ENCODE measurements at places on chromosomes 3 and 15.

- no peak for DNase-seq
These were observed 205.0 kb upstream of the ADAMTS9 start for GRCh38 chr3:64892671-64893309.

DNA sequence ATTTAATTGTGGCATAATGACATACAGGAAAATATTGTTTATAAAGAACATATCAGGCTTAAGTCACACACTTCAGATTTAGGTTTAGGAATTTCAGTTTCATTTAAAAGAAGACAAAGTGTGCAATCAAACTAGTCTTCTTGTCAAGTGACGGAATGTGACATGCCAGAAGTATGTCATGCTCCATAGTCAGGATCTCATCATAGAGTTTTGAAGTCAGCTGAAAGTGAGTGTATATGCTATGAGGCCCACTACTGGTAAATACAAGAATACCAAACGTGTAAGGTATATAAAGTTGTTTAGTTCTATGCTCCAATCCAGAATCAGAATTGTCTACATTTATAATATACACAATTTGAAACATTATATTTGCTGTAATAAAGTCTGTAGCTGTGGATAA, 988.4 kb downstream of the TBL1XR1 start:
- no peak for DNase-seq

DNA sequence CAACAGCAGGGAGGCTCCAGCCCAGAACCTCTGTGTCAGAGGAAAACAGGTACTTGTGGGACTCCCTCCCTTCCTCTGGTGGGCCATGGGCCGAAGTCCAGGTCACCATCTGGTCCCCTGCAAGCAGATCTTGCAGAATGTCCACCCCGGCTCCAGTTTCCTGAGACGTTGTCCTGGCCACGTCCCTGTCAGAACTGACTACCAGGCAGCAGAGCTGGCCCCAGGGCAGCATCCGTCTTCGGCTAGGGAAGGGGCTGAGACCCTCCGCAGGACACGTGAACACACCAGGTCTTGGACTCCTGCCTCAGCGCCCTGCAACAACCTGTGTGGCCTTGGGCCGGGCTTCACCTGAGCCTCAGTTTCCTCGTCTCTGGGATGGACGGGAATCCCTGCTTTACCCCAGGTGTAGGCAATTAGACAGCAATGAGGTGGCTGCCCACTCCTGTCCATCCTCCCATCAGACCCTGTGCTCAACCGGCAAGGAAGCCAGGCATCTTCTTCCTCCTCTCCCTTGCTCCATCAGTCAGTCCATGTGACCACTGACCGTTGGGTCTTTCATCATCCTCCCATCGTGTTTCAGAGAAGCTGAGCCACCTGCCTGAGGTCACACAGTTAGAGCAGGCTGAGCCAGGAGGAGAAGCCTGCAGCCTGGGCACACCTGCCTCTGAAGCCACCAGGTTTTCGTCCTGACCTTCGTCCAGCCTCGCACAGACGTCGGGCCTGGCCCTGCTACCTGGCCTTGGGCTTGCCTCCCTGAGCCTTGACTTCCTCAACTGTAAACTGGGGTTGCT, 8.9 kb upstream of the PRKCD start:
- no peak for DNase-seq

DNA sequence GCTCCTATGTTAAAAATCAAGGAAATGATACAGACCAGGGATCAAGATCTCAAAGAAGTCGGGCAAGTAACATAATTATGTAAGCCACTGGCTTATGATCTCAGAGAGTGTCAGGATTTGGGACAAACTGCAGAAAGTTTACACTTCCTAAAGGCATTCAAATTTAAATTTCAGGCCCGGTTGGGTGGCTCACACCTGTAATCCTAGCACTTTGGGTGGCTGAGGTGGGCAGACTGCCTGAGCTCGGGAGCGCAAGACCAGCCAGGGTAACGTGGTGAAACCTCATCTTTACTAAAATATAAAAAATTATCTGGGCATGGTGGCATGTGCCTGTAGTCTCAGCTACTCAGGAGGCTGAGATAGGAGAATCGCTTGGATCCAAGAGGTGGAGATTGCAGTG, 124.4 kb upstream of the UBE2E2 start:
- DNase-seq = no peak

DNA sequence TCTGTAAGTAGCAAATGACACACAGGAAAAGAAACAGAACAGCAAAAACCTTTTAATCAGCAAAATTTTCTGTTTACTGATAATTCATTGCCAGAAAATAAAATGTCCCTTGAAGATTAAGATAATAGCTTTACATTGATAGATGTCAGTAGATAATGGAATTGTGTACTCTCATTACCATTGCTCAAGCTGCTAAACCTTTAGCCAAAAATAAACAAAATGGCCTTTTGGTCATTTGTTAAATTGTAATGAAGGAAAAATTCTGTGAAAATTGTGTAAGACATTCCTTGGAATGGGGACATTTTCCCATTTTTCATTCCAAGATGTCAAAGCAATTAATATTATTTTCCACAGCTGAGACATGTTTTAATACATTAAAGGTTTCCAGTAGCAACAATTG, 189.8 kb downstream of the PLOD2 start:
- no peak for DNase-seq

Data from NCI-H226 (cell line).